Bronchial epithelial cell (primary cell): ENCODE measurements at places on chromosomes 11 and 22. TPM values are rescaled to one million over a fixed set of nuclear protein-coding genes. Genes with fewer than 3 reads are reported as not detected.

DNA sequence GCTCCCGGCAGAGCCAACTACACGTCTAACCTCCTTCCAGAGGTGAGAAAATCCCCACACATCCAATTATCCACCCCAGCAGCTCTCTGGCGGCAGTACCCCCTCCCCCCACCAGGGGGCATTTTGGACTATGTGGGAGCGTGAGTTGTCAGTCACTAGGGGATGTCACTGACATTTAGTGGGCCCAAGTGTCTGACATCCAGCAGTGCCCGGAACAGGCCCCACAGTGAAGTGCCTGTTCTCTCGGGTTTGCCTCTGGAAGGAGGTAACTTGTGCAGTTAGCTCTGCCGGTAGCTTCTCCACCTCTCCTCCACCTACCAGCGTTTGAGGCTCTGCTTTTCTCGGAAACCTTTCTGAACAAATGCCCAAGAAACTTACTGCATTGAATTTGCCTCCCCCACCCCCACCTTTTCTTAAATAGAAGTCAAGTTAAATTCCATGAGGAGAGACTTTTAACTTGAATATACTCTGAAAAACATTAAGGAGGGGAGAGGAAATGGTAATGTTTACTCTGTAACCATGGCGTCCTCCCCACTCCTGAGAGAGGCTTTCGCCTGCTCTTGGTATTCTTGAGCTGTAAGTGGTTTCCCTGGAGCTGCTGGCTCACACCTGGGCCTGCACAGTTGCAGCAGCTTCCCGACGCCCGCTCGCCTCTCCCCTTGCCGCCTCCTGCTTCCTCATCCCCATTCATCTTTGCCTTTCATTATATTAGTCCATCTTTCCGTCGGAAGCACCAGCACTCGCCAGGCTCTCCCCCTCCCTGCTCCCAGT lies 112.8 kb downstream of the WNT7B start:
- peak; percentile 78 for DNase-seq

GRCh38 chr11:9002920-9003572 lies 755 bp downstream of the NRIP3 start:
- no peak for DNase-seq

WNT11 gene
- total RNA-seq = 0.13 TPM in 1 of 2 replicates, not detected in the other

GRCh38 chr22:32650553-32651345 lies 150.8 kb upstream of the TIMP3 start:
- no peak for DNase-seq

- no peak for DNase-seq
Measured at GRCh38 chr22:49199224-49199623, 628.4 kb downstream of the BRD1 start.

GRCh38 chr11:35919244-35919643 lies 24.6 kb upstream of the LDLRAD3 start:
- peak; percentile 33 for DNase-seq

MDK gene
- 10.2 and 11.6 TPM in 2 replicates for total RNA-seq

GRCh38 chr22:39610766-39611165 lies 40.2 kb downstream of the CACNA1I start:
- DNase-seq = no peak

BIK gene
- 56.8 and 66.6 TPM in 2 replicates for total RNA-seq

DNA sequence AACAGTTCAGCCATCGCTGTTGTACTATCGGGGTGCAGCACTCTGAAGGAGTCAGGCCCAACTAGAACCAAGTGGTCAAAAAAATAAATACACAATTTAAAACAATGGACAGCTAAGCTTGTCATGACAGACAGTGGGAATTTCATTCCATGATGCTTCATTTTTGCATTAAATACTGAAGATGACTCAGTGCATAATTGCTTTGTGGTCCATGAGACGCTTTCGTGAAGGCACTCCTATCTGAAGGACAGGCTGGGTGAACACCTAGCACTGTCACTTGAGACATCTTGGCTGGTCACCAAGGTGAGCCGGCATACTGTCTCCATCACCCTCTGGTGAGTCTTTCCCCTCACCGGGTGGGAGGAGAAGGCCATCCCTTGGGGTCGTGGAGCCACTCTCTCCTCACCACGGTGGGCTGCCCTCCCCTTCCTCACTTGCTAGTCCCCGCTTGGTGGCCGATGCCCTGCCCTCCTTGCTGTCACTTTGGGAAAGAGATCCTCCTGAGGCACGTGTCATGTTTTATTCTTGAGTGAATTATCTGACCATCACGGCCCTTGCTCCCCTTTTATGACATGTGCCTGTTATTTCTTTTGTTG lies 4.9 kb upstream of the TESMIN start:
- DNase-seq = no peak

CST6 gene
- 3.9 and 4.4 TPM in 2 replicates for total RNA-seq

GPHA2 gene
- not detected in 2 replicates for total RNA-seq

DNA sequence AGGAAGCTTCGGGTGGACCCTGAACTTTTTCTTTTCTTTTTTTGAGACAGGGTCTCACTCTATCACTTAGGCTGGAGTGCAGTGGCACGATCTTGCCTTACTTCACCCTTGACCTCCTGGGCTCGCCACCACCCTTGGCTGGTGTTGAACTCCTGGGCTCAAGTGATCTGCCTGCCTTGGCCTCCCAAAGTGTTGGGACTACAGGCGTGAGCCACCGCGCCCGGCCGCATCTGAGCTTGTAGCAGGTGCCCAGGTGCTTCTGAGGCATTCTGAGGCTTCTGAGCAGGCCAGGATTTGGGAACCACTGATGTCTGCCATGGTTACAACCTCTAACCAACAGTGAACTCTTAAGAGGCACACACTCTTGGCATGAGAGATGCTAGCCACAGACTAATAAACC lies 5.1 kb downstream of the USP35 start:
- no peak for DNase-seq

DNA sequence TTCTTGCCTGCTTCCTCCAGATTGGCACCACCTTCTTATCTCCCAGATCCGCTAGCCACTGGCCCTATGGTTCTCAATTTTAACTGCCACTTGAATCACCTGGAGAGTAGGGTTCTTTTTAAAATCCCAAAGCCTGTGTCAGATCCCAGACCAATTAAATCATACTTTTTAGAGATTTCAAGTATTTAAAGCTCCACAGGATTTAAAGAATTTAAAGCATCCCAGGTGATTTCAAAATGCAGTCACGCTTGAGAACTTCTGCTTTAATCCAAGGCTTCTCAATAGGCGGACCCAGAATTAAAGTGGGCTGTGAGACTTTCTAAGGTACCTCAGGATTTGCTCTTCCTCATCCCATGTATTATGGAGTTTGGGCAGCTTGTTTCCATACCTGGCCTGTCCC lies 400.0 kb downstream of the SOX6 start:
- DNase-seq = no peak

- DNase-seq = no peak
Measured at GRCh38 chr11:2507945-2508749, 63.3 kb downstream of the KCNQ1 start.

- peak; percentile 52 for DNase-seq
Measured at GRCh38 chr22:19292458-19293230, 1.1 kb upstream of the CLTCL1 start.

PKP3 gene
- total RNA-seq = 231 and 328 TPM in 2 replicates

OR10D3 gene
- not detected in 2 replicates for total RNA-seq

- DNase-seq = no peak
Measured at GRCh38 chr11:45021692-45022141, 71.0 kb upstream of the TP53I11 start.

SLC6A5 gene
- not detected in 2 replicates for total RNA-seq

NLRP6 gene
- total RNA-seq = not detected in 2 replicates

OR5P2 gene
- not detected in 2 replicates for total RNA-seq

OR8G5 gene
- not detected in 2 replicates for total RNA-seq

- no peak for DNase-seq
Measured at GRCh38 chr11:73055655-73056354, 86.3 kb downstream of the FCHSD2 start.

- DNase-seq = peak; percentile 36
Measured at GRCh38 chr11:44944853-44945235, 5.8 kb downstream of the TP53I11 start.

- no peak for DNase-seq
Measured at GRCh38 chr11:110566577-110566976, 136.8 kb downstream of the FDX1 start.

C22orf42 gene
- not detected in 2 replicates for total RNA-seq

- DNase-seq = peak; percentile 61
Measured at GRCh38 chr11:86978756-86979608, 23.8 kb upstream of the FZD4 start.

BID gene
- total RNA-seq = 20.0 and 22.1 TPM in 2 replicates

- DNase-seq = peak; percentile 80
Measured at GRCh38 chr11:46649180-46649738, 31.9 kb downstream of the ATG13 start.

- DNase-seq = peak; percentile 89
Measured at GRCh38 chr11:38169286-38169685, 1571.2 kb upstream of the RAG2 start.

PDE3B gene
- total RNA-seq = 0.13 and 0.26 TPM in 2 replicates

RAG2 gene
- total RNA-seq = not detected in 2 replicates

DNA sequence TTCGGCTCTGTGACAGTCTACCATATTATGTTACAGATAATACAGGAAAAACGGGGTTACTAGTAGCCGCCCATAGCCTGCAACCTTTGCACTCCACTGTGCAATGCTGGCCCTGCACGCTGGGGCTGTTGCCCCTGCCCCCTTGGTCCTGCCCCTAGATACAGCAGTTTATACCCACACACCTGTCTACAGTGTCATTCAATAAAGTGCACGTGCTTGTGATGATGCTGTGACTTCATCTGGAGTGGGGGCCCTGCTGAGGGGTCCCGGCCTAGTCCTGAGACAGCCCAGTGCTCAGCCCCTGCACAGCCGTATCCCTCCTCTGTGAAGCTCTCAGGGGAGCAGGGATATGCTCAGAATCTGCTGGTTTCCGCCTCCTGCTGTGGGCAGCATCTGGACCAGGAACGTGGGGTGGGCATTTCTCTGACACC lies 1.2 kb downstream of the IFITM1 start:
- no peak for DNase-seq

DNA sequence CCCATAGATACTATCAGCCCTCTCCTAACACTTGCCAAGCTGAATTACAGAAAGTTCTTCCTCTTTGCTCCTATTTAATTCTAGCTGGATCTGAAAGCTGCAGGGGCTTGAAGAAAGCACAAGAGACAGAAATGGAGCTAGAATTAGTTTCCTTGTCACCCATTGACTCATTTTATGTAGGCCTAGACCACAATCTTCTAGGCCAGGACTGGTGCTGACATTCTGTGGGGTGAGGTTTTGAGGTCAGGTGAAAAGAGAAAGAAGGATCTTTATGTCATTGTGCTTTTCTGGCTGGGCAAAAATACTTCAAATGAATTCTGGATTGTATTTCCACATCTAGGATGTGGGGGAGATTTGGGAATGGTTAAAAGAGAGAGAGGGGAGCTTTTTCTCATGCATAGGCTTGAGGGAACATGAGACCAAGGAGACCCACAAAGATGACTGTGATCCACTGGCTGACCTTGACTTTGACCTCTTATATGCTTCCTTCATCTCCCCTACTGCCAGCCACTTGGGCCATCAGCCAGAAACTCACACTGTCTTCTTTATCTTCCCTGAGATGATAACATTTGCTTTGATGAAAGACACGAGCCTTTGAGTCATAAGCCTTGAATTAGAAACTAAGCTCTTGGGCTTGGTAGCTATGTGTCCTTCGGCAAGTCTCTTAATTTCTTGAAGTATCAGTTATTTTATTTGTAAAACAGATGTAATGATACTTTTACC lies 274.9 kb upstream of the CADM1 start:
- no peak for DNase-seq

DNA sequence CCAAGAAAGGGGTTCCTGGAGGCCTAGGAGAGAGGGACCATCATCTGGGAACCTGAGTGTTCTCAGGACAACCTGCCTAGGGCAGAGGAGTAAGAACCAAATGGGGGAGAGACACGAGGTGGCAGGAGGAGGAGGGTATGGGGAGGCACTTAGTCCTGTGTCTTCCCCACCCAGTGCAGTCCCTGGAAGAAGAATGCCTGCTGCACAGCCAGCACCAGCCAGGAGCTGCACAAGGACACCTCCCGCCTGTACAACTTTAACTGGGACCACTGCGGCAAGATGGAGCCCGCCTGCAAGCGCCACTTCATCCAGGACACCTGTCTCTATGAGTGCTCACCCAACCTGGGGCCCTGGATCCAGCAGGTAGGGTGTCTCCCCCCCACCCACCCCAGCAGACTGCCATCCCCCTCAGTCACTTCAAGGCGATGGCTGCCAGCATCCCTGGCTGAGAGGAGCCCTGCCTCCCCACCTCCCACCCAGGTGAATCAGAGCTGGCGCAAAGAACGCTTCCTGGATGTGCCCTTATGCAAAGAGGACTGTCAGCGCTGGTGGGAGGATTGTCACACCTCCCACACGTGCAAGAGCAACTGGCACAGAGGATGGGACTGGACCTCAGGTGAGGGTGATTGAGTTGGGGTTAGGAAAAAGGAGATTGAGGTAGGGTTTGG lies 3.7 kb upstream of the INPPL1 start:
- DNase-seq = no peak

GRCh38 chr22:26082866-26083265 lies 86.4 kb upstream of the SEZ6L start:
- DNase-seq = no peak

- no peak for DNase-seq
Measured at GRCh38 chr11:83409476-83409875, 123.3 kb upstream of the CCDC90B start.

DNA sequence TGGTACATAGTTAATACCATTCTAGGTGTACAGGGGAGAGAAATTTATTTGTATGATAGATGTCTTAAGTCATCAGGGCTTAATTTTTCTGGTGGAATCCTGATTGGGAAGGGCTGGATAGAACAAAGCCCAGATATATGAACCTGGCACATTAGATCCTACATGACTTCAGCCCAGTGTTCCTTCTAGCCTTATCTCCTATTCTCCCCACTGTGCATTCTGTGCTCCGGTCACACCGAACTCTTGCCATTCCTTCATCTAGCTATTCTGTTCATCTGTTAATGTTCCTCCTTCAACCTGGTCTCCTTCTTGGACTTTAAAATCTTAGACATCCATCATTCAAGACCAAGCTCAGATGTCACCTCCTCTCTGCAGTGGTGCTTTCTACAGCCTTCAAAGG lies 68.9 kb upstream of the EED start:
- no peak for DNase-seq

FGF4 gene
- not detected in 2 replicates for total RNA-seq

- no peak for DNase-seq
Measured at GRCh38 chr22:28867191-28867590, 16.2 kb upstream of the ZNRF3 start.

GSTT2B gene
- 0.79 and 0.90 TPM in 2 replicates for total RNA-seq

GRCh38 chr11:134645576-134645975 lies 233.5 kb upstream of the B3GAT1 start:
- no peak for DNase-seq

DNA sequence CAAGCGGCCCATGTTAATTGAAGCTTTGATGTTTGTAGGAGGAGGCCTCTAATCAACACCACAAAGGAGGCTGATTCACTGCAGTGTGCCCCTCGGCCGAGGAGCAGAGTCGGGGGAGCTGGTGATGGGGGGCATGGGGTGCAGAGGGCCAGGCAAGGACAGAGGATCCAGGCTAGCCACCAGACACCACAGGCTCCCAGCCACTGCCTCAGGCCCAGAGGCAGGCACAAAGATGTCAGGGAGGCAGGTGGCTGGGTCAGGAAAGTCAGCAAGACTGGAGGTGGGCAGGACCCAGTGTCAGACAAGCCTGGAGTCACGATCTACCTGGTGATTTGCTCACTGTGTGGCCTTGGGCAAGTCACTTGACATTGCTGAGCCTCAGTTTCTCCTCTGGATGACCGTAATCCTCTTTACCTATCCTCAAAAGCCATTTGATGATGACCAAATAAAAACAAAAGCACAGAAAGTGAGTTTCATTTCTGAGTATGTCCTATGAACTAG lies 121.0 kb downstream of the BUD13 start:
- DNase-seq = no peak
